Activated T-helper 2 cell treated with anti-CD3 and anti-CD28 coated beads, Interferon-gamma antibody, Interleukin-2, Interleukin-4, amounts not matched to agents 10 μg/mL and 5 μg/mL and 100 μg/mL, durations not matched to agents 14 hours and 24 hours and 36 hours (primary cell): ENCODE measurements at places on chromosomes 1 and 21.

- no peaks in the 10 kb centered on the region for H3K4me1 ChIP-seq
- H3K4me3 ChIP-seq, result no peak overlapping the region
- H3K27ac ChIP-seq, result no peak overlapping the region
- peaks cover 4% of the 10 kb centered on the region for H3K27me3 ChIP-seq
Observed at GRCh38 chr1:47645151-47645550, 207.3 kb downstream of the FOXD2 start.

DNA sequence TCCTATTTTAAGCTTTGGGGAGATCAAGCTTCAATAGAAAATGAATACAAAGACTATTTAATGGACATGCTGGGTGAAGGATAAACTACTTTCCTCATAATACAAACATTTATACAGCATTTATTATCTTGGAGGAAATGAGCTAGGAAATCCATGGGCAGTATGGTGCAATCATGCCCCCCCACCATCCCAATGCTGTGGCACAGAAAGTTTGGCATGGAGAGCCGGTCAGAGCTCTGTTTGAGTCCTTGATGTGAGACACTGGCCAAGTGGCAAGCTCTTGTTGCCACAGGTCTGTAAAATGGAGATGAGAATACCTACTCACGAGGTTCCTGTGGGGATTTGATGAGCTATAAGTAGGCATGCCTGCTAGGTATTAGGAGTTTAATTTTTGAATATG, 120.6 kb downstream of the MAB21L3 start:
- H3K36me3 ChIP-seq, result no peaks in the 10 kb centered on the region
- peaks cover 3% of the 10 kb centered on the region for H3K27me3 ChIP-seq
- peaks cover 2% of the 10 kb centered on the region for H3K4me1 ChIP-seq
- no peak overlapping the region for H3K27ac ChIP-seq
- DNase-seq, result no peak

DNA sequence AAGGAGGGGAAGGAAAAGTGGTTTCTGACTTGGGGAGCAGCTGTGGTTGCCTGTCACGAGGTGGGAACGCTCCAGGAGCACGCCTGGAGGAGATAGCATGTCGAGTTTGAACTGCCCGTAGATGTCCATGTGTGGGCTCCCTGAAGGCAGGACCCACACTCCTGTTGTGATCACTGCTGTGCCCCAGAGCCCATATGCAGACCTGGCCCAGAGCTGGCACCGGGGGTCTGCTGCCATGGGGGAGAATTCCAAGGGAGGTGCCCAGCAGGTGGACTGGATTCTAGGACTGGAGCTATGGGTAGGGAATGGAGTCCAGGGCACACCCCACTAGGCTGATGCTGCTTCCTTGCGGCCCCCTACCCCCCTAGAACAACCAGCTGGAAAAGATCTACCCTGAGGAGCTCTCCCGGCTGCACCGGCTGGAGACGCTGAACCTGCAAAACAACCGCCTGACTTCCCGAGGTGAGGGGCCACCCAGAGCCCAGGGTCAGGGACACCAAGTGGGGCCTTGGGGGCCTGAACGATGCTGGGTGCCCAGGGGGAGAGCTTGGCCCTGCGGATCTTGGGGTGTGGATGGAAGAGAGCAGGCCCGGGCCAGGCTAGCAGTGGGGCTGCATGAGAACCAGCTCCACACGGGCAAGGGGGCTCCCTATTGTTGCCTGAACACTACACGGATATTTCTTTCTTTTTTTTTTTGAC, 9.3 kb downstream of the PODN start:
- no peak overlapping the region for H3K4me3 ChIP-seq
- no peak for DNase-seq
- H3K27ac ChIP-seq, result no peak overlapping the region
- no peaks in the 10 kb centered on the region for H3K4me1 ChIP-seq
- H3K27me3 ChIP-seq, result no peaks in the 10 kb centered on the region

GRCh38 chr1:234478481-234479309, at the start of gene TARBP1:
TARBP1 (minus strand) TSS chr1:234479179; CDS start chr1:234479103, 76 bp downstream.
- H3K4me1 ChIP-seq, result peaks cover 47% of the 10 kb centered on the region
- DNase-seq, result peak; percentile 73
- peak within 1 kb of the TSS; percentile 81 for H3K4me3 ChIP-seq
- H3K27ac ChIP-seq, result peak within 1 kb of the TSS; percentile 60
